ENCODE measurements at places on chromosomes 7 and 10.

- no peak for DNase-seq
Observed at GRCh38 chr10:131207176-131207575, 104.3 kb downstream of the TCERG1L start.

DNA sequence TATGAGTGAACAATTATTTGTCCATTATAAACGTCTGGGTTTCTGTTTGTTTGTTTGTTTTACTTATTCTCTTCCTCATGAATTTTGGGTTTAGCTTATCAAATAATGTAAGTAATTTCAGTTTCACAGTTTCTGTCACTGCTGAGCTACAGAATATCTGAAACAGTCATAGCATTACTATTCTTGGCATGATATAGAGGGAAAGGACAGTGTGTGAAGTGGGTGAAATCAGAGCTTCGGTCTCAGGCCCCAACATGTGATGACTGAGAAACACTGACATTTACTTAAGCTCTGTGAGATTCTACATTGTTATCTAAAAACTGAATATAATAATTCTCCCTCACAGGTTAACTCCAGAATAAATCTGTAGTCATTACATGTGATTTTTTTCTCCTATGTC, 8.8 kb upstream of the OR6V1 start:
- no peak for DNase-seq

DNA sequence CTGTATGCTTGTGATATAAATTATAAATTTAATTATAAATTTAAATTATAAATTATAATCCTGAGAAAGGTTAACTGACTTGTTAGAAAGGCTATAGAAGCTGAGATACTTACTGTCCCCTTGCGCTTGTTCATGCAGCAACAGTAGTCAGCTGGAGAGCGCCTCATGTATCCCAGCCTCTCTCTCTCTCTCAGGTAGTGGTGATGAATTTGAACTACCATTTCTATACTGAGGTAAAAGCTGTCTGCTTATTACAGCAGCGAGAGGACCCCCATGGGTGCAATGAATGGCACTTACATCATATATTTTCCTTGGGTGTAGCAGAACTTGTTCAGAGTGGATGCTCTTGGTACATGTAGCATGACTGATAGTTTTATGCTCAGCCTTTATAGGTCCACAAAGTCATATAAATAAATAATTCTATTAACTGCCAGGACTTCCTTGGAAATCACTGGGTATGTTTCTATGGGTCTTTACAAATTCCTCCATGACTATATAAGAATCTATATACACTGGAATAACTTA, 1308.7 kb downstream of the REEP3 start:
- no peak for DNase-seq

DNA sequence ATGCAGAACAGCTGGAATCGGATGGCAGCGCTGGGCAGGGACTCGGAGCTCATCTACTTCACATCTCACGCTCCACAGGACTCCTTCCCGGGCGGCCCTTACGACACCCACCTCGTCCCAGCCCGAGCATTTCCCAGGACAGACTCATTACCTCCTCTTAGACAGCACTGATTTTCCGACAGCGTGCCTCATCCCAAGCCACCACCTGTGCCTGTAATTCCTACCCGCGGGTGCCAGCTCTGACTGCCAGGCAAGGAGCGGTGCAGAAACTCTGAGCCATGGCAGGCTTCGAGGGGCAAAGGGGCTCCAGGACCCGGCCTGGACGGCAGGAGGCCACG, 25.6 kb downstream of the GPER1 start:
- DNase-seq = no peak

DNA sequence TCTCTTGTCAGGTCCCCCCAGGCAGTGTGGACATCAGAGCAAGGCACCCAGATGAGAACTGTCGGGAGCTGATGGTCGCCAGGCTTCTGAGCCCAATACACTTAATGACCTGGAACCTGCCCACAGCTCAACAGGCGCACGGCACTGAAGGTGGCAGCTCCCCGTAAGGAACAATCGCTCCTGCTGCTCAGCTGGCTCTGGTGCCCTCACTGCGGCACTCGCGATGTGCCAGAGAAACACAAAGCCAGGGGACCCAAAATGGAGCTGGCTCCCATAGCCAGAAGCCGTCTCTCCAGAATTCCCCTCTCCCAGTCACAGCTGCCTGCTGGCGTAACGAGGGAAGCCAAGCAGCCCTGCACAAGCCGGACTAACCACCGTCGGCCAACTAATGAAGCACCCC, 6.3 kb downstream of the CALN1 start:
- DNase-seq = no peak

GRCh38 chr7:138170959-138171703, 94.9 kb downstream of the AKR1D1 start:
- DNase-seq = no peak

- no peak for DNase-seq
Observed at GRCh38 chr7:155570171-155570958, 24.0 kb upstream of the CNPY1 start.

All from activated gamma-delta T cell (primary cell).